Activated CD8-positive, alpha-beta memory T cell treated with anti-CD3 and anti-CD28 coated beads for 1 hour (primary cell): ENCODE measurements at places on chromosomes 1 and 21.
A peak's percentile ranks its signal among the peaks of the same experiment; 100 is the strongest.

DNA sequence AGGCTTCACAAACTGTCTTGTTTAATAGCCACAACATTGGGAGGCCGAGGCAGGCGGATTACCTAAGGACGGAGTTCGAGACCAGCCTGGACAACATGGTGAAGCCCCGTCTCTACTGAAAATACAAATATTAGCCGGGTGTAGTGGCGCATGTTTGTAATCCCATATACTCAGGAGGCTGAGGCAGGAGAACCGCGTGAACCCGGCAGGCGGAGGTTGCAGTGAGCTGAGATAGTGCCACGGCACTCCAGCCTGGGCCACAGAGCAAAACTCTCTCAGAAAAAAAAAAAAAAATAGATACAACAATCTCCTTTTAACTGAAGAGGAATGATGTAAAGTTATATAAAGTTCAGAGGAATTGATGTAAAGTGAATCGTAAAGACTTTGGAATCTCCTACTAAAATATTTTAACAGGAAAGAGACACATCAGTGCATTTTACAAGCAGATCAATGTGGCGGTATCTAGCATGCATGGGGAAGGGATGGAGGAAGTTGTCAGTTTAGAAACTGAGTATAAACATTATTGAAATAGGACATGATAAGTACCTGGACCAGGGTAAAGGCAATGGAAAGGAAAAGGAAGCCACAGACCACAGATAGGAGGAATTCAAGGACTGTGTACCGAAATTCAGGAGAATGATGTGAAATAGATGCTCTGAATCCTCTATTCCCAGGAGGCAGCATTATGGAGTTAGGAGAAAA is 41.5 kb downstream of the PTPRC start:
- no peak for DNase-seq

DNA sequence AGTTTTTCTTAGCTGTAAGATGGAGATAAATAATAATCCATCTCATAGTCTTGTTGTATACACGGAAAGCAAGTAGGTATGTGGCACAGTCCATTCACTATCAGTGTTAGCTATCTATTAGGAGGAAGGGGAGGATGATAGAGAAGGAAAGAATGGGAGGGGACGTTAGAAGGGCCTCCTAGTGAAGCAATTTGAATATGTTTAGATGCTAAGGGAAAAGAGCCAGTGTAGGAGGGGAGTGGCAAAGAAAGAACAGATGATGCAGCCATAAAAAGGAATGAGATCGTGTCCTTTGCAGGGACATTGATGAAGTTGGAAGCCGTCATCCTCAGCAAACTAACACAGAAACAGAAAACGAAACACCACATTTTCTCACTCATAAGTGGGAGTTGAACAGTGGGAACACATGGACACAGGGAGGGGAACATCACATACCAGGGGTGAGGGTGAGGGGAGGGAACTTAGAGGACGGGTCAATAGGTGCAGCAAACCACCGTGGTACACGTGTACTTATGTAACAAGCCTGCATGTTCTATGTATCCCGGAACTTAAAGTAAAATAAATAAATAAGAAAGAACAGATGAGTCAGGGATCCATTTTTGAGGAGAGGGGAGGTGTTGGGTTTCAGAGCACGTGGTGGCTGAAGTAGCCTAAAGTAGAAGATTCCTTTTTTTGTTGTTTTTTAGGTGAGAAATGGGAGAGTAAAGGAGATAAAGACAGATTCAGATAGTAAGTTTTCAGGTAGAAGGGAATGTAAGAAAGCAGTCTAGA is 124.1 kb downstream of the POU2F1 start:
- no peak for DNase-seq

- peak; percentile 55 for DNase-seq
These were observed 1.3 kb downstream of the ABCG1 start for GRCh38 chr21:42220138-42220701.

GRCh38 chr1:200681231-200681630 is 11.5 kb upstream of the DDX59 start:
- no peak for DNase-seq

GRCh38 chr1:160108888-160109662 is 6.5 kb upstream of the ATP1A2 start:
- no peak for DNase-seq

GRCh38 chr1:8951231-8951630 is 5.6 kb downstream of the CA6 start:
- DNase-seq = no peak
